ENCODE measurements at places on chromosomes 6 and 20.

DNA sequence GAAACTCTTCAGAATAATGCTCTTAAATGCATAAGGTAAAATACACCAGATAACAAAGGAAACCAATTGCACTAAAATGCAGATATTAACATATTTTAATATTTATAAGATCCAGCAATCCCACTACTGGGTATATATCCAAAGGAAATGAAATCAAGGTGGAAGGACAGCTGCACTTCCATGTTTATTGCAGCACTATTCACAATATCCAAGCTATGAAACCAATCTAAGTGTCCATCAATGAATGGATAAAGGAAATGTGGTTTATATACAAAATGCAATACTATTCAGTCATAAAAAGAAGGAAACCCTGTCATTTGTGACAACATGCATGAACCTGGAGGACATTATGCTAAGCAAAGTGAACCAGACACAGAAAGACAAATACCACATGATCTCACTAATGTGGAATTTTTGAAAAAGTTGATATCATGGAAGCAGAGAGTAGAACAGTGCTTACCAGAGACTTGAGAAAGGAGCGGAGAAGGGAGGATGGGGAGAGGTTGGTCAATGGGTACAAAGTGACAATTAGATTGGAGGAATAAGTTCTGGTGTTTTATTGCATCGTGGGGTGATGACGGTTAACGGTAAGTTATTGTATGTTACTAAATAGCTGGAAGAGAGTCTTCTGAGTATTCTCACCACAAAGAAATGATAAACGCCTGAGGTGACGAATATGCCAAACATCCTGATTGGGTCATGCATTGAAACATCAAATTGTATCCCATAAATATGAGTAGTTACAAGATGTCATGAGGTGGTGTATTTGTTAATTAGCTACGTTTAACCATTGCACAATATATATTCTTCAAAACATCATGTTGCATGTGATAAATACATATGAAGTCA is 37.9 kb upstream of the RNF24 start:
- DNase-seq: no peak

- no peak for DNase-seq
Observed at GRCh38 chr6:150640556-150641209, 41.0 kb downstream of the PLEKHG1 start.

- DNase-seq: no peak
Observed at GRCh38 chr6:136169394-136170148, 80.5 kb downstream of the MTFR2 start.

DNA sequence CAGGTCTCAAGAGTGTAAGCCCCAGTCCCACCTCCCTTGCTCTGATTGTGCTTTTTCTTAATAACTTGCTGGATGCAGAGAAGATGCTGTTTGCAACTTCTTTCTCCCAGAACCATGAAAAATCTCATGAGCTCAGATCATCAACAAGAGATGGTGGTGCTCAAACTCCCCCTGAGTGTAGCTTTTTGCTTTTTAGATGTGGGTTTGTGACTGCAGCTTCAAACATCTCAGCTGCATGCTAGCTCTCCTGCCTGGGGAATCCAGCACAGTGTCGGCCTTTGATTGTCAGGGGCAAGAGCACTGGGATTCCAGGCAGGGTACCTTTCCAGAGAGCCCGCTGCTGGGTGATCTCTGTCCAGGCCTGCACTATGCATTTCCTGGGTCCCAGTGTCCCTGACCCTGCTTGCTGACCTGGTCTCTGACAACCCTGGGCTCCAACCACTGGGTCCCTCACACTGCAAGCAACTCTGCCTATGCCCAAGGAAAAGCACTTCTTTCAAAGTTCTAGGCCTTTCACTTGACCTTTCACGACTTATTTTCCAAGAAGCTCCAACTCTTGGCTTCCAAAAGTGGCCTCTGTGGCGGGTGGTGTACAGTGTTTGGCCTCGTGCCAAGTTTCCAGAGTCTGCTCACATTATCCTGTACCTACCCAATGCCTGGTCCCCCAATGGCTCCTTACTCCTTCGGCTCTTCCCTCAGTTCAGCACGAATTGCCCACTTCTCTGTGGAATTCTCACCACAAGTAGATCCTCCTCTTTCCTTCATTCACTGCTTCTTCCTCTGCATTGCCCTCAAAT is 69.7 kb upstream of the LY86 start:
- no peak for DNase-seq

DNA sequence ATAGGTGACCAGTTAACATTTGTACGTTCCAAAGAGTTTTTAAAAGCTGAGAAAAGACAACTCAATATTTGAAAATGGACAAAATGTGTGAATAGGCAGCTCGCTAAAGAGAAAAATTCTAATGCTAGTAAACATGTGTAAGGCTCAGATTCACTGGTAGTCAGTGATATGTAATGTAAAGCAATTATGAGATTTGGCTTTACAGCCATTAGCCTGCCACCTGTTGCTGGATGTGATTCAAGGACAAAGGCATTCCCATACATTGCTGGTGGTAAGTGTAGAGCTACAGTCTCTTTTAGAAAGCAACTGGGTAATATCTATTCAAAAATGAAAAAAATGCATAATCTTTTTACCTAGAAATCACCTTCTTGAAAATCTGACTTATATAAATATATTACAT is 114.3 kb downstream of the COL19A1 start:
- no peak for DNase-seq

All from activated CD8-positive, alpha-beta memory T cell treated with anti-CD3 and anti-CD28 coated beads for 24 hours (primary cell).